CD4-positive, alpha-beta T cell treated with Interleukin-1 beta for 1 hour (primary cell): ENCODE measurements at places on chromosomes 12 and 14.
A peak's percentile ranks its signal among the peaks of the same experiment; 100 is the strongest.

DNA sequence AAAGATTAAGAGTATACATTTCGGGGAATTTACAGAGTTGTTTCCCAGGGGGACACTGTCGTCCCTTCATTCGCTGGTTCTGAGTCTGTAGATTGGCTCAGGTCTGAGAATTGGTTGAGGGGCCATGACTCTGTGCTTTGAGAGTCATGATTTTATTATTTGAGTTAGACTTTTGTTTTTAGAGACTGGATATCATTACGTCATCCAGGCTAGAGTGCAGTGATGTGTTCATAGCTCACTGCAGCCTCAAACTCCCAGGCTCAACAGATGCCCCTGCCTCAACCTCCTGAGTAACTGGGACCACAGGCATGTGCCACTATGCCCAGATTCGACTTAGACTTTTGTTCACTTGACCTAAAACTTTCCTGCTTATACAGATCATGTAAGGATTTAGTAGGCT is 112.3 kb upstream of the C14orf180 start:
- DNase-seq = no peak

DNA sequence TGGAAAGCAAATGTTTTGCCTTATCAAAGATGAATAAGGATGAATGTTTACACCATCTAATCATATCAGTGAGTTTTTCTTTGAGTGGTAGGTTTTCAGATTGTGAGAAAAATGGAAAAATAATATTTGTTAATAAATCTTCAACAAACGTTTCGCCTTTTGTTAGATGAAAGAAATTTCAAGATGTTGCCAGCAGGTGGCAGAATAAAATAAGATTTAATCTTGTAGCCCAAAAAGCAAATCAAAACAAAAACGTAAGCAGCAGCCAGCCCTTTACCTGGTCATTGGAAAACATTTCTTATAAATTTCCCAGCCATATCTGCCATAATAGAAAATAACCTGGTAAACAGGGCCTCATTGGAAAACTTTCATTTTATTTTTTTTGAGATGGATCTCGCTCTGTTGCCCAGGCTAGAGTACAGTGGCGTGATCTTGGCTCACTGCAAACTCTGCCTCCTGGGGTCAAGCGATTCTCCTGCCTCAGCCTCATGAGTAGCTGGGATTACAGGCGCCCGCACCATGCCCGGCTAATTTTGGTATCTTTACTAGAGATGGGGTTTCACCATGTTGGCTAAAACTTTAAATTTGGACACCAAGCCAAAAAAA is 15.4 kb upstream of the TMEM120B start:
- no peak for DNase-seq

- DNase-seq = no peak
Observed at GRCh38 chr14:35419429-35419841, 14.9 kb upstream of the NFKBIA start.

GRCh38 chr14:22811722-22812121 is 3.5 kb downstream of the SLC7A7 start:
- DNase-seq = no peak

- no peak for DNase-seq
Observed at GRCh38 chr14:101033446-101034165, 130.1 kb upstream of the RTL1 start.

GRCh38 chr14:50920482-50921230 is 23.6 kb downstream of the PYGL start:
- DNase-seq = no peak

DNA sequence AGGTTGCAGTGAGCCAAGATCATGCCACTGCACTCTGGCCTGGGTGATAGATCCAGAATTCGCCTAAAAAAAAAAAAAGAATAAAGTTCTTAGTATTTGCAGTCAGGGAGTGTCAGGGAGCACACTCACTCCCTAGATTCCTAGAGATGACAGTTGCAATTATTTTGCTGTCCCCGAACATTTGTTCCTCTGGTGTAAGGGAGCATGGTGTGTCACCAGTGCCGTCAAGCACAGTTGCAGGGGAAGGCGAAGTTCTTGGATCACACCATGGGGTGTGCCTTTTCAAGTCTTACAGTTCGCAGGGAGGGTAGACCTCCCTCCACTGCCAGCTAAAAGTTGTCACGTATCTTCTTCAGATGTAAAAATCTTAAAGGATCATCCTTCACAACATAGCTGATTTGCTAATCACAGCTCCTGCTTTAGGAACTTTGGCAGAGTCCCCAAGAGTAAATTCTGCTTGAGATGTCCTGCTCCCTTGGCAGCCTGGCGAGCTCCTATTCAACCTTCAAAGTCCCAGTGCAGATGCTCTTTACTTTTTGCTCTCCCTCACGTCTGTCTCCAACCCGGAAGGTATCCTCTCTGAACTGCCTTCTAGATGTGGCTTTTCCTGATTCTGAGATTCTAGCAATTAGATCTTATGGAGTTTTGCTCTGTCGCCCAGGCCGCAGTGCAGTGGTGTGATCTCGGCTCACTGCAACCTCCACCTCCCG is 11.3 kb downstream of the ACACB start:
- DNase-seq = no peak

- no peak for DNase-seq
Observed at GRCh38 chr12:4939418-4940023, 29.8 kb downstream of the KCNA1 start.

DNA sequence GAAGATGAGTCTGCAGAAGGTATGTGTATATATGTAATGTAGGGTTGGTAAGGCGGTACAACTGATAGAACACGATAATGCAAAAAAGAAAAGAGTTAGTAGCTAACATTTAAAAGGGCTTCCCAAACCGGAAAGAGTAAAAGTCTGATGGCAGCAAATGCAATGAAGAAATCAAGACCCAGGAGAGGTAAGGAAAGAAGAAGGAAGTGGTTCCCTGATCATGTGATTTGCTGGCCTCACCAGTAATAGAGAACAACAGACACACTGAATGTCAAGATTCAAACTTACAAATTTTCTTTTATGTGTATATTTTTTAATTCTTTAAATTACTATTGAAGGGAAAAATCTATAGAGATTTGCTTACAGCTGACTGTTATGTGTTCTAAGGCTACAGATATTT is 18.4 kb downstream of the ZFC3H1 start:
- DNase-seq = no peak

DNA sequence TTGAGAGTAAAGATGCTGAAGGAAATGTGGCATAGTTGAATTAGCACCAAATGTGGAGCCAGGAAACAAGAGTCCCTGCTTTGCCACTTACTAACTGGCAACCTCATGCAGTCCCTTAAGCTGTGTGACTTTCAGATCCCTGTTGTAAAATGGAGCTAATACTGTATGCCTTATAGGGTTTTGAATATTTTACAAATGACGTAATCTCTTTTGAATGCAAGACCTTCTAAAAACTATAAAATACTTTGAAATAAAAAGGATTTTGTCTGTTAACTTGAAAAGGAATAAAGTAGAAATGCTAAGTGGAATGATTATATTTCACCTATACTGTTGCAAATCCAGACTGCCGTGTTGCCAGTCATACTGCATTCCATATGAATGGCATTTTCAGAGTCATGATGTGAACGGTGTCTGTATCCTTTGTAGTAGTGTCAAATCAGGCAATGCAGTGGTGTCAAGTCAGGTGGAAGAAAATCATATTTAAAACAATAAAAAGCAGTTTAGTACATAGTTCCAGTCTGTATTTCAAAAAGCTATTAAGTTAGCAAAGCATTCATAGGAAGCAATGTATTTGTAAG is 21.3 kb downstream of the KCNA5 start:
- DNase-seq = no peak

DNA sequence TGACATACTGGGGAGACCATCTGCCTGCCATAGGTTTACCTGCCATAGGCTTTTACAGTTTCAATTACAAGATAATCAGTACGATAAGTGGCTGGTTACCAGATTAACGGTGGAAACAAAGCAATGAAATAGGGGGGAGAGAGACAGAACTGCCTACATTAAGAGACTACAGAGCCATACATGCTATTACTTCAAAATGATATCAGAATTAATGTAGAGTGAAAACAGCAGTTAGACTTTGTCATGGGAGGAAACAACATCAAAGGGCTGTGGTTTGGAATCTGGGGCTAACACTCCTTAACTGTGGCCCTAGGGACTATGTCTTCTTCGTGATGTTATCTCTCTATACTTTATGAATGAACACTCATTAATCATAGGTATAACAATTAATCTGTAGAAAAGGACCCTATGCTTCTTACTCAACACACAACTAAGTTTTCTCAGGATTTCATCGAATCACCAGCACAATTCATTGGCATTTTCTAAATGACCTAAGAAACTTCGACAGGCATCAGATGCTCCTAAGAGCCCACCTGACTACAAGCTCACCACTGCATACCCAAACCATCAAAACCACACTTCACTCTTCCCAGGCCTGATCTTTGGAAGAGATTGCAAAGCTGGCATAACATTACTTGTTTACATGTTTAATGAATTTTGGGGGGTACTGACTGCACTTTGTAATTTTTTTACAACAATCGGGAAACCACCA is 475.6 kb upstream of the SOX5 start:
- DNase-seq = no peak

DNA sequence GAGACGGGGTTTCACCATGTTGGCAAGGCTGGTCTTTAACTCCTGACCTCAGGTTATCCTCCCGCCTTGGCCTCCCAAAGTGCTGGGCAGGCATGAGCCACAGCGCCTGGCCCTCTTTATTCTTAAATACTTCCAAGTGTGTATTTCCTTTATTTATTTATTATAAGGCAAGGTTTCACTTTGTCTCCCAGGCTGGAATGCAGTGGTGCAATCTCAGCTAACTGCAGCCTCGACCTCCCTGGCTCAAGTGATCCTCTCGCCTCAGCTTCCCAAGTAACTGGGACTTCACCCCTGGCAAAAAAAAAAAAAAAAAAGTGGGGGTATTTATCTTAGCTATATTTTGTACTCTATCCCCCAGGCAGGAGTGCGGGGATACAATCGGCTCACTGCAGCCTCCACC is 6.8 kb downstream of the FAM216A start:
- no peak for DNase-seq

- DNase-seq = peak; percentile 16
Observed at GRCh38 chr12:108691998-108692808, 39.1 kb downstream of the CORO1C start.

DNA sequence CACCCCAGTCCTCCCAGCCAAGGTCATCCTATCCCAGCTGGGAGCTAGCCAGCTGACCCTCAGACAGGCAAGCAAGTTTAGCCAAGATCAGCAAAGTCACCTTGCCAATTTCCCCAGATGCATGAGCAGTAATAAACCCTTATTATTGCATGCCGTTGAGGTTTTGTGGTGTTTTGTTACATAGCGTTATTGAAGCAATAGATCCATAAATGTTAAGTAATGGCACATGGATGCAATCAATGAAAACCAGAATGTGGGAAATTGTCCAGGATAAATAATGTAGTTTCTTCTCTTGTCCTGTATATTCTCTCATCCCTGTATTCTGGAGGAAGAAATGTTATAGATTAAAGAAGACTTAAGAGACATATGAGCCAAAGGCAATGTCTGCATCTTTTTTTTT is 18.0 kb upstream of the TMEM260 start:
- DNase-seq = no peak

DNA sequence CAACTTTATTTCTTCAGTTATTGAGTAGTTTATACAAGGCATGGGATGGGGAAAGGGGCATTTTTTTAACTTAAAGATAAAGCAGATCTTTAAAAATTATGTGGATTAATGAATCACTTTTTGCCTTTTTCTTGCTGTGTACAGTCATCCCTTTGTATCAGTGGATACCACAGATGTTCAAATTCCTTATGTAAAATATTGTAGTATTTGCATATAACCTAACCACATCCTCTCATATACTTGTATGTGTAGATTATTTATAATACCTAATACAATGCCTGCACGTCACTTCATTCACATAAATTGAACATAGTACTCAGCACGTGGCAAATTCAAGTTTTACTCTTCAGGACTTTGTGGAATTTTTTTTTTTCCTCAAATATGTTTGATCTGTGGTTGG is 66.5 kb upstream of the MON2 start:
- no peak for DNase-seq

GRCh38 chr14:44962334-44963043 is 499 bp downstream of the TOGARAM1 start:
- DNase-seq = no peak

- DNase-seq = no peak
Observed at GRCh38 chr14:91330096-91330696, 85.7 kb upstream of the GPR68 start.

- no peak for DNase-seq
Observed at GRCh38 chr12:114409852-114410600, 4.1 kb upstream of the TBX5 start.

- no peak for DNase-seq
Observed at GRCh38 chr12:17928708-17929366, 161.2 kb downstream of the RERGL start.

DNA sequence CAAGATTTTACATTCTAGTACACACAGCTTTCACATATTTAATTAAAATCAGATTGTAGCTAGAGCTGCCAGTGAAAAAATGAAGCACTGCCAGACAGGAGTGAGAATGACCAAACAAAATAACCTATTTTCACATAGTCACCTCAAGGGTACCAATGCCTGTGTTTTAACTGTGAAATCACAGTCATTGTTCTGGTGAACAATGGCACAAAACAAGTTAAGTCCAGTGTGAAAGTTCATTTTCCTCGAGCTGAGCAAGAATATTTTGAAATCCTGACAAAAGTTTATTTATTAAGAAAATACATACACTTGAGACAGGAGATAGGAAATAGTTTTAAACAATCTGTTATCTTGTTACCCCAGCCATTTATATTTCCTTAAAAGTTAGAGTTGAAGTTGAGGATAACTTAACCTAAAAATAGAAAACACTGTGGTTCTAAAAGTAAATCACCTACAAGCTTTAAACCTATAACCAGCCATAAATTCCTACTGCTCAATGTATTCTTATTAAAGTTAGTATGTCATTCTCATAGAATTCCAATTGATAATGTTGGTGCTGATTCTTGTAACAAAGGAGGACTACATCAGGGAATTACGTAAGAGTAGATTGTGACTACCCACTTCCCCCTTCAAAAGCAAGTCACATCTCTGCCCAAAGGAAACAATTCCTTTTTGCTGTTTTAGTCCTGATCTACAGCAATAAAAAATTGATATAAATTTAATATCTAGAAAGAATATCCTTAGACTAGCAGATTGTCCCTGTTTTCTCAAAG is 15.9 kb downstream of the DENND5B start:
- no peak for DNase-seq

DNA sequence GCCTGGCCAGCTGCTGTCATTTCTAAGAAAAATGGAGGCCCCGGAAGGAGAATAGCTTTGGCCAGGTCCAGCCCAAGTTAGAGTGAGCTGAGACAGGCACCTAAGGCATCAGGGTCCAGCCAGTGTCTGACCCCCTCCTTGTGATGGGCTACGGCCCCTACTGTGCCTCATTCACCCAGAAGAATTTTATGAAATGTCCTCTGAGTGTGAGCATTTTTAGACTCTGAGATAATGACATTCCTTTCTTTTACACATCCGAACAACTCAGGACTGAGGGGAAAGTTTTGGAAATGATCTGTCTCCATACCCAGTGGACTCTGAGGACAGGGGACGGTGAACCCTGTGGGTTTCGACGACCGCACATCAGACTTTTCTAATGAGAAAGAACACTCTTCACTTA is 50.4 kb downstream of the SLC24A4 start:
- DNase-seq = no peak

- DNase-seq = no peak
Observed at GRCh38 chr14:23377198-23377550, 328 bp downstream of the CMTM5 start.

GRCh38 chr14:73000073-73000472 is 26.8 kb downstream of the ZFYVE1 start:
- DNase-seq = no peak
